ENCODE measurements at places on chromosomes 7 and 10.

- DNase-seq, result no peak
Observed at GRCh38 chr10:102397222-102398171, 2.0 kb downstream of the NFKB2 start.

- no peak for DNase-seq
Observed at GRCh38 chr7:4642468-4643203, 39.5 kb upstream of the FOXK1 start.

DNA sequence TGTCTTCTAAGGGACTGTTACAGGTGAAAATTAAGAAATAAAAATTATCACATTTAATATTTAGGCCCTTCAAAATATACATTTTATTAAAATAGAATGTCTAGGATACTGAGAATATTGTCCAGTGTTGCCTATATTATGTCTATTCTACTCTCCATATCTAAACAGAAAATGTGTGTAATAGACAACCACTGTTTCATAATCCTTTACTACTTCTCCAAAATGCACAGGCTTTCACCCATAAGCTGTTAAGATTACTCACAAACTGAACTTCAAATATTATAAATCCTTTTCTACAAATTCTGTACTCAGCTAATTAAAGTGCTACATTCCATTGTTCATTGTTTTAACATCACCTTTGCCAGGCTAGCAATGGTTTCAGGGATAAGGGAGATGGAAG lies 56.7 kb upstream of the TFEC start:
- no peak for DNase-seq

GRCh38 chr7:104848138-104848990 lies 165.6 kb upstream of the KMT2E start:
- peak; percentile 1 for DNase-seq

- DNase-seq, result no peak
Observed at GRCh38 chr7:37532636-37533035, 84.0 kb upstream of the ELMO1 start.

DNA sequence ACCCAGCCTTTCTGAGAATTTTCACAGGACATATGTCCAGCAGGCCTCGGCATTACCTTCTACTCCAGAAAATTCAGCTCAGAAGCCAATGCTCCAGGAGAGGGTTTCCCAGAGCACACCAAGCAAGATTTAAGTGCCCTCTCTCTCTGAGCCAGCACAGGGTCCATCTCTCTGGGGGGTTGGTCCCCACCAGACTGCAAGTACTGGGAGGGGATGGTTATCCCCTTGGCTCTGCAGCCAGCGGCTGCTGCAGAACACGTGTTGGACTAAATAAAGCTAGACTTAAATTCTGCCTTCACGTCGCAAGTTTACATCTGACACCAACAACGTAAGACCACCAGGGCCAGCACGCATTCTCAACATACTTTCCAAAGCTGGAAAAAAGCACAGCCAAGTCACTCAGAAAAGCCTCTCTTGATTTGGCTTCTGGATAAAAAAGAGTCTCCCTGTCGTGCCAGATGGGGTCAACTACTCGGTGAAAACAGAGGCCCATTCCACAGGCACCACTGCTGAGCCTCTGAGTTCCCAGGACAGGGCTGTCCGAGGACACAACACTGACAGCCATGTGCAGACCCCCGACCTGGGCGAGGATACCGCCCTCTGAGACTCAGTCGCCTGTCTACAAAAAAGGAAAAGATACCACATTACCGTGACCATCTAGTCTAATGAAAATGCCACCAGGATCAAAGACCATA lies 77.3 kb downstream of the CTBP2 start:
- DNase-seq, result no peak

Data from activated naive CD4-positive, alpha-beta T cell (primary cell).